ENCODE measurements at places on chromosomes 6 and 20.

GRCh38 chr6:56687551-56687950 is 44.9 kb upstream of the DST start:
- DNase-seq: no peak

GRCh38 chr6:51814418-51814817 is 273.0 kb downstream of the PKHD1 start:
- DNase-seq: no peak

DNA sequence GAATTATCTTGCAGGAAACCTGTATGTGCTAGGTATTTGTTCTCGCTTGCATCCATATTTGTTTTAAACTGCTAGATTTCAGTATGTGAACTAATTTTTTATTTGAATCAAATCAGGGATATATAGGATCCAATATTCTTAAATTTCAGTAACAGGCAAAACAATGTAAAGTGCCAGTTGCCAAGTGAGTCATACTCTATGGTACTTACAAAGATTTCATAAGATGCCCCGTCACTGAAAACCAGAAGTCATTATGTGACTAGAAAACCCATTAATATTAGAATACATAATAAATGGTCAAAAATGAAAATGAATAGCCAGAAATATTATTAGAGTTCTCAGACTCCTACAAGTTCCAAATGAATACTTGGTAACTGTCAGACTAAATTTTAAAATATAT is 481.2 kb downstream of the TFAP2A start:
- no peak for DNase-seq

GRCh38 chr20:4770026-4770425 is 48.3 kb downstream of the PRND start:
- no peak for DNase-seq

DNA sequence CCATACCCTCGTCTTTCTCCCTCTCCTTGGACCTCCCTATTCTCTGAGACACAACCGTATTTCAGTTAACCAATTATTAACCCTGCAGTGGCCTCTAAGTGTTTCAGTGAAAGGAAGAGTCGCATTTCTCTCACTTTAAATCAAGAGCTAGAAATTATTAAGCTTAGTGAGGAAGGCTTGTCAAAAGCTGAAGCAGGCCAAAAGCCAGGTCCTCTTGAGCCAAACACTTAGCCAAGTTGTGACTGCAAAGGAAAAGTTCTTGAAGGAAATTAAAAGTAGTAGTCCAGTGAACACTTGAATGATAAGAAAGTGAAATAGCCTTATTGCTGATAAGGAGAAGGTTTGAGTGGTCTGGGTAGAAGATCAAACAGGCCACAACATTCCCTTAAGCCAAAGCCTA is 58.3 kb downstream of the SNX9 start:
- DNase-seq: no peak

DNA sequence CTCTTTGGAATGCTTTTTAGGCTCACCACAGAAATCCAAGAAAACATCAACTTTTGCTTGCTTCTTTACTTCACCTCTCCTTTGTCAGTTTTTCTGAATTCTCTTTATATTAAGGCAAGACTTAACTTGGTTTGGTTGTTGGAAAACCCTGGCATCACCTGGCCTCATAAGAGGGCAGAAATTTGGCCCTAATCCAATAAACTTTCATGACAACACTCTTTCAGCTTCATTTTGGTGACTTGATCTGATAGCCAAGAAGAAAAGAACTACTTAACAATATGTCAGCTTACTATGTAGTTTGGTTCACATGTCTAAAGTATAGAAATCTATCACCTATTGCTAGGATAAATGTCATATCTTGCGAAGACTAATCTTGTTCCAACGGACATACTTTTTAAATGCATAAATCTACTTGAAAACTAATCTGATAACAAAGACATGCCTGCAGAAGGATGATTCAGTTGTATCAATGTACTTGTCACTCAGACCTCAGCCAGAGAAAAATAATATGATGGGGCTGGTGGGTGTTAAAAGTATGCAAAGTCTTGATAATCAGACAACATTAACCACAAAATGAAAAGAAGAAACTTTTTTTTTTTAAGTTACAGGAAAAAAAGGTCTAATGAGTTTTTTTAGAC is 19.3 kb upstream of the HBS1L start:
- DNase-seq: no peak

GRCh38 chr20:2955257-2955970 is 82.1 kb downstream of the PTPRA start:
- no peak for DNase-seq
